ENCODE measurements at places on chromosomes 6 and 20.

GRCh38 chr6:40474937-40475336 is 112.2 kb downstream of the LRFN2 start:
- DNase-seq, result no peak

DNA sequence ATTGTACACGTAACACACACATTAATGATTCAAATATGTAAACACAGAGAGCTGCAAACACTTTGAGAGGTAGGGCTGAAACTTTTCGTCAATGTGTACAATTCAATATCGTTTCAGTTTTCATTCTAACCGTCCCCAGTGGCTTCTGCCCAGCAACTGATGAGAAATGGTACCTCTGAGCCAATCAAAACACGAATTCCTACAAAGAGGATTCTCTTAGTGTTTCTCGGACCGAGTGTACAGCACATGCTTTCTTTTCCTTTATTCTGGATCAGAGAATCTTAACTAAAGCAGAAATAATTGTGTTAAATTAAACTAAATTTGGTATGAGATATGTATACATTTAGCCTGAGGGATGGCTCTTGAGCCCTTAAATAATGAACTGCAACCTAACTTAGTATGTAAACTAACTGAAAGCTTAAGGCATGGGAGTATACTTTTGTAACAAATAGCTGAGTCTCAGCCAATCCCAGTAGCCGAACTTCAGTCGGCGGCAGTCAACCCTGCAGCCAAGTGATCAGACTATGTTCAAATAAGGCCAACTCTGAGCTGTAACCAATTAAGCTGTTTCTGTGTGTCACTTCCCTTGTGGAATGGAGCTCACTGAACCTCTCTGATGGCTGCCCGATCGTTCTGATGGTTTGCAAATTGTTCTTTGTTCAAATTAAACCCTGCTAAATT is 16.1 kb downstream of the BTN2A1 start:
- peak; percentile 91 for DNase-seq

- no peak for DNase-seq
Measured at GRCh38 chr6:6474170-6474920, 114.2 kb upstream of the LY86 start.

GRCh38 chr20:49759266-49759950 is 45.7 kb upstream of the B4GALT5 start:
- no peak for DNase-seq

DNA sequence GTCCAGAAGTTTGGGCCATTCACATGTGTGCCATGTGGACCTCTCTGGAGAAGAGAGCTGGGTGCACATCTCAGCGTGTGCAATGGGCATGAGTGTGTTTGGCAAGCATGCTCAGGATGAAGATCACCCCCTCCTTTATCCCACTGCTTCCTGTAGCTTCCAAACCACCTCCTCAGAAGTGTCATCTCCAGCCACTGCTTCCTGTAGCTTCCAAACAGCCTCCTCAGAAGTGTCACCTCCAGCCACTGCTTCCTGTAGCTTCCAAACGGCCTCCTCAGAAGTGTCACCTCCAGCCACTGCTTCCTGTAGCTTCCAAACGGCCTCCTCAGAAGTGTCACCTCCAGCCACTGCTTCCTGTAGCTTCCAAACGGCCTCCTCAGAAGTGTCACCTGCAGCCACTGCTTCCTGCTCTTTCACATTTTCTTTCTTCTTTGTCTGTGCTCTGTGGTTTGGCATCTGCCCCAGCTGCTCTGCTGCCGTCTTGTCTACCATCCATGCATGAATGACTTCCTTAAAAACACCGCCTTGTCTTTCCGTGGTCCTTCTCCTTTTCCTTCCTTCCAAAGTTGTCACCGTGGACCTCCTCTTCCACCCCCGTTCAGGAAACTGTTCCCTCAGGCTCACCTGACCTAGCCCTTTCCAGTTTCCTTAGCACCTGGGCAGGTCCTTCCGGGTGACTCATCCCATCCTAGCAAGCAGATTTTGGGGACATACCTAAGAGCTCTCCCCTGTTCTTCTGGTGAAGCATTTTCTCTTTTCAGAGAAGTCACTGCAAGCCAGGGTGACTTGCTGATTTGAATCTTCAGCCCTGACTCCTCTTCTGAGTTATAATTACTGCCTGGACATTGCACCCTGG is 43.5 kb upstream of the TIAM2 start:
- no peak for DNase-seq

- no peak for DNase-seq
Measured at GRCh38 chr6:25122622-25123237, 156.4 kb upstream of the CARMIL1 start.

All from GM04503 (cell line).